ENCODE measurements at places on chromosomes 16 and 17.

DNA sequence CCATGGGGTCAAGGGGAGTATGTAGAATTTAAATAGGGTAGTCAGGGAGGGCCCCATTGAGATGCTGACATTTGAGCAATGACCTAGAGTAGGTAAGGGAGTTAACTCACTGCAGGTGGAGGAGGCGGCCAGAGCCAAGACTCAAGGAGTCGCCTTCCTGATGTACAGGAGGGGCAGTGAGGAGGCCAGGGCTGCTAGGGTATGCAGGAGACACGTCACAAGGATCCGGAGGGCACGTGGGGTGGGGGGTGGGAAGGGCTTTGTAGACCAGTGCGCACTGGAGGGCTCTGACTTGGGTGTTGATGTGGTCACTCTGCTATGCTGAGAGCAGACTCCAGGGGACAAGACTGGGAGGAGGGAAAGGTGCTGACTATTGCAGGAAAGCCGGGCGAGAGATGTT lies 37.5 kb downstream of the SPECC1 start:
- no peak for DNase-seq

DNA sequence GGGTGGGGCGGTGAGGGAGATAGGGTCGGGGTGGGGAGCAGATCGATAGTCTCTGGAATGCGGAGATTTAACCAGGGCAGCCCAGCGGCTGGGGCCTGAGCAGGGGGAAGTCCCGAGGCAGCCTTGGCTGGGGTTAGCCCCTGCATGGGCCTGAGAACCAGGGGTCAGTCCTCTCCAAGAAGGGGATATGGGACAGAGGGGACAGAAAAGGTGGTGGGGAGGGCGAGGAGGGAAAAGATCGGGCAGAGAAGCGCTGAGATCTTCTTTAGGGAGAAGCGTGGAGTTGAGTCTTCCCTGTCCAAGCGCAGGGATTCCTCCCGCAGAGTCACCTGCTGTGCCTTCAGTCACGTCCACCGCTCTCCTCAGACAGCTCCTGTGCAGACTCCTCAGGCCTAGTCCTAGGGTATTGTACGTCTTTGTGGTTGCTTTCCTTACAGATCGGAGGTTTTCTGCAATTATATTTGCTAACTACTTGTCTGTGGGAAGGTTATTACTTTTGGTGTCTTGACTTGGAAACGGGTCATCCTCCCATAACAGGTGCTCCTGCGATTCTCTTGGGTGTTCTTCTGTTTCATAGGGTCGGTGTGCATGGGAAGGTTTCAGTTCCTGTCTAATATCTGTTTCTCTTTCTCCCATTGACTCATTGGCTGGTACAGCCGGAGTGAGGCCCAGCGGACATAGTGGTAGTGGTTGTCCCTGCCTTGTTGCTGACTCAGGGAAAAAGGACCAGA lies 952 bp downstream of the CD300A start:
- DNase-seq, result no peak

DNA sequence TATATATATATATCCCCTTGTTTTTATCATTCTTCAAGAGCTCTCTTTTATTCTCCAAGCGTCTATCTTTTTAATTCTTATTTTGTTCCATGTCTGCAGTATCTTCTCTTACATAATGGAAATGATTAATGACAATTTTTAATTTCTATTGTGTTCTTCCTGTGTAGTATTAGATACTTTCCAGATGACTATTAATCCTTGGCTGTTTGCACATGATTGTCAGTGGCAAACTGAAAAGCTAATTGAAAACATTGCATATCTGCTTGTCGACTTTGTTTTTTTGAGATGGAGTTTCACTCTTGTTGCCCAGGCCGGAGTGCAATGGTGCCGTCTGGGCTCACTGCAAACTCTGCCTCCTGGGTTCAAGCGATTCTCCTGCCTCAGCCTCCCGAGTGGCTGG lies 124.7 kb downstream of the BCAS3 start:
- no peak for DNase-seq

DNA sequence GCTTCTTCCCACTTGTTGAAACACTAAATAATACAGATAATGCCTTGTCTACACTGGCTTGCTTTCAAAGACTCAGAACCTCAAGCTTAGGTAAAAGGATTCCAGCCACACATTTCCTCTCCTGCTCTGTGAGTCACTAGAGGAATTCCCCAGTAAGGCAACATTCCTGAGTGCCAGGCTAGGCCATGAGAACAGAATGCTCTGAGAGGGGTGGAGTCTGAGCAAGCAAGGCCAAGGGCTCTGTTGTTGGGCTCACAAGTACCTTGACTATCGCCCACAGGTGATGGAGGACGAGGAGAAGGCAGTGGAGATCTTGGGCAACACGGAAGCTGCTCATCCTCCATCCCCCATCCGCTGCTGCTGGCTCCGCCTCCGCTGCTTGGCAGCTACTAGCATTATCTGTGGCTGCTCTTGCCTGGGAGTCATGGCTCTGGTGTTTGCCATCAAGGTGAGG lies 6.7 kb upstream of the PHKG2 start:
- no peak for DNase-seq

- DNase-seq, result no peak
These were observed 215.8 kb downstream of the RBFOX3 start for GRCh38 chr17:79395066-79395465.

GRCh38 chr16:30649725-30650368 lies 913 bp upstream of the PRR14 start:
- peak; percentile 11 for DNase-seq

DNA sequence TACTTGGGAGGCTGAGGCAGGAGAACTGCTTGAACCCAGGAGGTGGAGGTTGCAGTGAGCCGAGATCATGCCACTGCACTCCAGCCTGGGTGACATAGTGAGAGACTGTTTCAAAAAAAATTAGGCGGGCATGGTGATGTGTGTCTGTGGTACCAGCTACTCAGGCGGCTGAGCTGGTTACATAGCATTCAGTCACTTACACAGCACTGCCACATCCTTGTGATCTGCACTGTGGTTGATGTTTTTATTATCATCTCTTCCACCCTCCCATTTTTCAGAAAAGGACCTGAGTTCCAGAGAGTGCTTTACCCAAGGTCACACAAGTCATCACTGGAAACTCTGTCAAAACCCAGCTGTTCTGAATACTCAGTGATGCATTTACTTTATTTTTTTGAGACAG lies 14.8 kb upstream of the KPNB1 start:
- no peak for DNase-seq

GRCh38 chr16:82282662-82283061 lies 112.6 kb upstream of the MPHOSPH6 start:
- no peak for DNase-seq

DNA sequence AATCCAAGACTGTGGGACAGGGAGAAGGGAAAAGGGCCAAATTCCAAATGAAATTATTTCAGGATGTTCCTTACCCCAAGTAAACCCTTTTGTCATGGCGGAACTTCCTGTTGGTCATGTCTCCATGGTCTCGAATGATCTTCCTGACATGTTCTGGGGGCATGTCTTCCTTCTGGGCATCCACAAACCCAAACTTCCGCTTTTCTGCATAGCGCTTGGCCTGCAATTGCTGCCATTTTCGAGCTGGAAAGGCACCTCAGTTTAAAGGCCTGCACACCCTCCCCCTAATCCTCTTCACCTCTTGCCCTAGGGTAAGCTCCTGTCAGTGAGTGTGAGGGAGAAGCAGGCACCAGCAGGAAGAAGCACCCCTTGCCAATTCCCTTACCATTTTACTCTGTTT lies 1.2 kb downstream of the PRPF8 start:
- no peak for DNase-seq

DNA sequence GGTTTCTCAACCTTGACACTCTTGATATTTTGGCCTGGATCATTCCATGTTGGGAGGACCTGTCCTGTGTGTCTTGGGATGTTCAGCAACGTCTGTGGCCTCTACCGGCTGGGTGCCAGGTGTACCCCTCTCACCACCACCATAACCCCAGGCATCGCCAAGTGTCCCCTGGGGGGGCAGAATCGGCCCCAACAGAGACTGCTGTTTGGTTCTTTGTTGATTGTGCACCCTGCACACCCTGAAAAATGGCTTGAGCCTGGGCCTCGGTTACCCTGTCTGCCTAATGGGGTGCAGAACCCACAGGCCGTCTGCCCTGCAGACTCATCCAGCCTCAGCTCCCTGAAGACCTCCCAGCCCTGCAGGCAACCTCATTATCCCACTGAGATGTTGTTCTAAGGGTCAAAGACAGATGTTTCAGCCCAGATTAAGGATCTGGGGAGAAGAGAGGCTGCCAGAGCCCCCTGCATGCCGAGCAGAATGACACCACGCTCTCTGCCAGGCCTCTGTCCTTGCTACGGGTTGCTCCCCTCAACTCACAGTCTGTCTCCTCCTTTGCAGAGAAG lies 9.2 kb downstream of the CACNG1 start:
- DNase-seq, result no peak

DNA sequence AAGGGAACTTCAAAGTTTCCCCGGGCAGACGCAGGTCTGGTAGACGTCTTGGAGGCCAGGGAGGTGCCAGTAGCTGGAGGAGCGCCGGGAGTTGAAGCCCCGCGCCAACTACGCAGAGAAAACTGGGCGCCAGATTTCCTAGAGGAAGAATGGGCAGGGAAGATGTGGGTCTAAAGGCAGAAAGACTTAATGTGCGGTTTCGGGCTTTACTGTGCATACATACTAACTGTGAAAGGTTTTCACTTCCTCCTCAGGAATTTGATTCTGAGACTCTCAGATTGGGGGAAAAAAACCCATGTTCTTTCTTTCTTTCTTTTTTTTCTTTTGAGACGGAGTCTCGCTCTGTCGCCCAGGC lies 331 bp upstream of the ZNF287 start:
- DNase-seq, result no peak

DNA sequence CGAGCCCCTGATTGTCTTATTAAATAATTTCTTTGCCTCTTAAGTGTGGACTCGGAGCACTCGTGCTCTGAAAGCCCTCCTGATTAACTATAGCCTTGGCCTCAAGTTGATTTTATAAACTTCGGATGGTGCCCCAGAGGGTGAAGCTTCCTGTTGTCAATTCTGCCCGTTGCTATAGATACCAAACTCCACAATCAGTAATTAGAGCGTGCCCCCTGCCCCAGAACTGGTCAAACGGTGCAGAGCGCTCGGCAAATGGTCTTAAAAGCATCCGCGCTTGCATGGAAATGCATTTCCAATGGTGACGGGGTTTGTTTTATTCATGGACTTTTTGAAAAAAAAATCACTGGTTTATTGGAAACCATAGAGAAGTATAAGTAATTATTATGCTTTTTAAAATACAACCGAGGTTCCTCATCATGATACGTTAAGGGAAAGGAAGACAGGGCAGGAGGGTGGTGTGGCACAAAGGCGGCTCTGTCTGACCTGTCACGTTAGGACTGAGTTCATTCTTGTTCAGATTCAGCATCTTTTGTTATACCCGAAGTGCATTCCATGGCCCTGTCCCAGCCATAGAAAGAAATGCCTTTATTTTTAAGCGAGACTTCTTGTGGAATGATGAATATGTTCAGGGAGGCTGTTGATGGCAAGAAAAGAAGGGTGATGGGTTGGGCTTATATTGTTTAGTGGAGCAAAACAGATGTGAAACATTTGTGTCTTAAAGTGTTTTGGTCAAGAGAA lies 476.4 kb downstream of the MAF start:
- no peak for DNase-seq

- DNase-seq, result no peak
These were observed 16.2 kb upstream of the TNRC6C start for GRCh38 chr17:77942112-77942988.

GRCh38 chr17:48472411-48473281 lies 42.6 kb upstream of the SKAP1 start:
- DNase-seq, result peak; percentile 1

DNA sequence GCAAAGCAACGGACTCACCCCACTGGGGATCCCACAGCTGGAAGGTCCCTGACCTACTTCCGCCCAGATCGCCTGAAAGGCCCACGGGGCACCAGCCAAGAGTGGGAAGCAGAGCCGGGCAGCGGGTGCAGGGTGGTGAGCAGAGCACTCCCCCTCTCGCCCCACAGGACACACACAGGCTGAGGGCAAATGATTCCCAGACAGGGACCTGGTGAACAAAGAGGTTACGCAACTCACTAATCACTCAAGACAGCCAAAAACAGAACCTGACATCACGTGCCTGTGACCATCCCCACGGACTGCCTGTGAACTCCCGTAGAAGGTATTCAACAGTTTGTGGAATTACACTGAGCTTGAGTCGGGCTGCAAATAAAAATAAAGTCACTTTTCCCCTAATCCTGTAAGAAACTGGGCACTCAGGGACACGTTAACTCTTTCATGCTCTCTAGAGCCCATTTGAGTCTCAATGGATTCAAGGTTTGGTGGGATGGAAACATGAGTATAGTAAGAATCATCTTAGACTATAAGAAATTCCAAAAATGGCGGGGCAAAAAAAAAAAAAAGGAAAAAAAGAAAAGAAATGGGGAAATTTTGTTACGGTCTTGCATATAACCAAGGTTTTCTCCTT lies 396.1 kb downstream of the SOX9 start:
- DNase-seq, result no peak

- DNase-seq, result no peak
These were observed 6.0 kb downstream of the HSDL1 start for GRCh38 chr16:84138824-84139627.

- DNase-seq, result no peak
These were observed 128.2 kb downstream of the USP22 start for GRCh38 chr17:20914658-20915057.
